ENCODE measurements at places on chromosomes 7 and 10.

- DNase-seq, result no peak
Measured at GRCh38 chr10:73953665-73954064, 42.7 kb downstream of the PLAU start.

GRCh38 chr10:96708456-96708855 is 11.9 kb downstream of the PIK3AP1 start:
- no peak for DNase-seq

GRCh38 chr10:131579251-131580071 is 267.9 kb upstream of the TCERG1L start:
- no peak for DNase-seq

- DNase-seq, result no peak
Measured at GRCh38 chr10:17563452-17563851, 53.7 kb downstream of the HACD1 start.

DNA sequence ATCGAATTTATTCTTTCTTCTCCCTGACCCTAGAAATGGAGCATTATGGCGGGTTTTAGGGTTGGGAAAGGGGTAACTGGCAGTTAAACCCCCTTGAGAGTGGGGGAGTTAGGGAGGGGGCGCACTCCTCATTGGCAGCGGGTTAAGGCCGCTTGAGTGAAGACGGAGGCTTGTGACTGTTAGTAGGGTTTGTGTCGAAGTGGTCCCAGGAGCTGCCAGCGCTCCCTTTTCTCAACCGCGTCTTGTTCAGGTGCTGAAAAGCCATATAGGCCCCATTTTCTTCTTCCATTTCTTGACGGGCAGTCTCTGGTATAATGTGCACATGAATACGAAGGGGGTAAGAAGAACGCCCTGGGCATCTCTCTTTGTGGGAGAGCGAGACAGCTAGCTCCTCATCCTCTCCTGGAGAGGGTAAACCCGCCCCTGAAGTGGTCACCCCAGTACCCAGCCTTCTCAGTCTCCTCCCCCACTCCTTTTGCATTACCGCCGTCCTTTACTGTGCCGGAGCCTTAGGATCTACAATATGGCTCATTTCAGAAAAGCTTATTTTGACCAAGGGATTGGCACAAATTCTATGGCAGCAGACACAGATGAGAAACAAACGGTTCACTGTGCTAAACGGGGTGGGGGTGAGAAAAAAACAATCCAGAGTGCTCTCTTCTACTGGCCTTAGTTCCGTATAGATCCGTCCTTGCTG is 836 bp downstream of the KMT2E start:
- peak; percentile 60 for DNase-seq

GRCh38 chr7:13821152-13821787 is 168.2 kb downstream of the ETV1 start:
- no peak for DNase-seq

DNA sequence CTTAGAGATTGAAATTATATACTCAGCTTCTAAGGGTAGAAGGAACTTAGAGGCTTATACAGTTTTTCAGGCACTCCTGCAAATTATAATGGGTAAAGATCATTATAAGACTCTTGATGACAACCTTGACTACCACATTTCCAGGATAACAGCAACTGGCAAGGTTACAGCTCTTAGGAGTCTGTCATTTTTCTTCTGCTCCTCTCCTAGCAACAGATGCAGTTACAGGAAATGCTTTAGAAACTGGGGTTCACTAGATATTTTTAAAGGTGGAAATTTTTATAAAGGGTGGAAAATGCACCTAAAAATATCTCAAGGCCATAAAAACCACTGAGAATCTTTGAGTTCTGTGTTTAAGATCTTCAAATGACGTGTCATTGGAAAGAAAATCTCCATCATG is 185.8 kb downstream of the RELN start:
- DNase-seq, result no peak

DNA sequence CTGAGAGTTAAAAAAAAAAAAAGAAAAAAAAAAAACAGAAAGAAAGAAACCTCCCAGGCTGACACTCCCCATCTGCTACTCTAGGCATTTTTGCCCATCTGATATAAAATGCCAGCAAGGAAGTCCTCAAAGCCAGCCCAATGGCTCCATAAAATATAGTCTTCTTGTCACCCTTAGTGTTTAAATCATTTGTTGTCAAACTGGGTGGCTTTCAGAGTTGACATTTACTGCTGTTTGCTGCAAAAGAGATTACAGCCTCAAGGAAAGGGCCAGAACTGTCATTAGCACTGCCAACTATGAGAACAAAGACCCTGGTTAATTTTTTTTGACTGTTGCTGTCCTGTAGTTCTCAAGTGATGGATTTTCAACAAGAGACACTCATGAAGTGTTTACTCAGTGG is 86.5 kb downstream of the TRIL start:
- DNase-seq, result no peak

DNA sequence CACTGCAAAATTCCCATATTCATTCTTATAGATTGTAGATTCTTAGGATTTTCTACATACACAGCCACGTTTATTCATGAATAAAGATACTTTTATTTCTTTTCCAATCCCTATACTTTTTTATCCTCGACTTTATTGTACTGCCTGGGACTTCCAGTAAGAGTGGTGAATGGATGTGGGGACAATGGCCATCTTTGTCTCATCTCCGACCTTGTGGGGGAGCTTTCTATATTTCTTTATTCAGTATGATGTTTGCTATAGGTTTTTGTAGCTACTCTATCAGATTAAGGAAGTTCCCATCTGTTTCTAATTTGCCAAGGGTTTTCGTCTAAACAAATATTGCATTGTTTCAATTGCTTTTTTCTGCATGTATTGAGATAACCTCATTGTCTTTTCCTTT is 184.3 kb downstream of the FOXP2 start:
- DNase-seq, result no peak
